ENCODE measurements at places on chromosomes 7 and 10.

DNA sequence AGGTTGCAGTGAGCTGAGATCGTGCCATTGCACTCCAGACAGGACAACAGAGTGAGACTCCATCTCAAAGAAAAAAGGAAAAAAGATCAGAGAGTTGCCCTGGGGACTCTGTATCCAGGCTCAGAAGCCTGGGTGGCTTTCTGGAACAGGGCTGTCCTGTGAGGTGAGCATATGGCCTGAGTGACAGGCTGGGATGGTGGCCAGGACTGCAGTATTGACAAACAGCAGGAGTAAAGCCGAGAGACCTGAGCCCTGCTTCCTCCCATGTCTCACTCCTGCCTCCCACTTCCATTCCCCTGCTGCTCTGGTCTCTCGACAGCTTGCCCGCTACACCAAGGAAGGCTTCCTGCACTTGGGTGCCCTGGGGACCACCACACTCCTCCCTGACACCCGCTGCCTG is 578.5 kb downstream of the GALNT17 start:
- DNase-seq: no peak

- DNase-seq: no peak
Observed at GRCh38 chr10:81838950-81839349, 36.0 kb upstream of the NRG3 start.

DNA sequence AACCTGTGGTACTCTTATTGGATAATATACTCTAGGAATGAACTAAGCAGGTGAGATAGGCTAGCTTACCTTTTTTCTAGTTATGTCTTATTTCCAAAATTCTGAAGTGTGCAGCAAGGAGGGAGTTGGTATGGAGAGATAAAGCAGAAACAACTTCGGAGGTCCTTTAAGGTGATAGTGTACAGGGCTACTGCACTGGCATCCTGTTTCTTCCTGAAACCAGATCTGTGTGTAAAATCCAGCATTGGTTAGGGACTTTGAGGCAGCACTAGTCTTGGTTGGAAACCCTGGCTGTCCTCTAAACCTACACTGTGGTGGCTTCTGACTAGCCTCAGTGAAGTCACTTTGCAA is 66.9 kb upstream of the STRIP2 start:
- DNase-seq: no peak

DNA sequence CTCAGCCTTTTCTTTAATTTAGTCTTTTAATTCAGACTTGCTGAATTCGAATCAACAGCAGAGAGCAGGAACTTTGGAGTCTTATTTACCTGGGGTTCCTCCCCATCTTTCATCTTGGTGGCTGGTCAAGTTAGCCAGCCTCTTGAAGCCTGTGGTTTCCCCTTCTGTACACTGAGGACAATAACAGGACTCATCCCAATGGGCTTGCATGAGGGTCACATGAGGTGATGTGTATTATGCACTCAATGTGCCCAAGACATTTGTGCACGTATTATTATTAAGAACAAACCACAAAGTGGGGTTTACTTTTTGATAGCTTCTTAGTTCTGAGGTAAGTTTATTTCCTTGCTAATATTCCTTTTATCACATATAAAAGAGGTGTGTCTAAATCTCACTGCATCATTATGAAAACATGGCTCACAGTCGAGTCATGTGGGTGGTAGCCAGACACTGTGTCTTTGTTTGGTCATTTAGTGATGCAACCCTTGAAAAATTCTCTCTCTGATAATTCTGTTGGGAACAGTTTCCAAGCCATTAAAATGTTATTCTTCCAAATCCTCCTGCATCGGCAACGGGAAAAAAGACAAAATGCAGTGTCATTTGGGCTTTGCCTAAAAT is 86.5 kb upstream of the GRB10 start:
- DNase-seq: no peak

- no peak for DNase-seq
Observed at GRCh38 chr7:5702876-5703571, 78.4 kb downstream of the RNF216 start.

GRCh38 chr7:108802650-108803049 is 233.0 kb downstream of the DNAJB9 start:
- no peak for DNase-seq

GRCh38 chr10:102876747-102877153 is 7.5 kb downstream of the AS3MT start:
- DNase-seq: no peak

- peak; percentile 77 for DNase-seq
Observed at GRCh38 chr7:601595-602340, 82.1 kb upstream of the PDGFA start.

GRCh38 chr10:63919575-63920279 is 398.5 kb downstream of the REEP3 start:
- DNase-seq: no peak

- no peak for DNase-seq
Observed at GRCh38 chr7:108448584-108449505, 7.4 kb downstream of the NRCAM start.

GRCh38 chr10:119834188-119834587 is 38.5 kb downstream of the MCMBP start:
- DNase-seq: no peak

DNA sequence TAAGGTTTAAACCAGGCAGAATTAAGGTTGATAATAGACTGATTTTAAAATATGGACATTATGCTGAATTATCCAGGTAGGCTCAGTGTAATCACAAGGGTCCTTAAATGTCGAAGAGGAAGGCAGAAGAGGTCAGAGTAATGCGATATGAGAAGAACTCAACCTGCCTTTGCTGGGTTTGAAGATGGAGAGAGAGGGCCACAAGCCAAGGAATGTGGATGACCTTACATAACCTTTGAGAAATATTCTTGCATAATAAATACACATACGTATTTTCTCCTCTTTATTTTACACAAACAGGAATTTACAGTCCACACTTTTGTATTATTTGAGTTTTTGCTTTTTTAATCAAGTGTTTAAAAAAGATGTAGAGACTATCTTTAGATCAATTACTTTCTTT is 88.5 kb downstream of the ST7 start:
- no peak for DNase-seq

DNA sequence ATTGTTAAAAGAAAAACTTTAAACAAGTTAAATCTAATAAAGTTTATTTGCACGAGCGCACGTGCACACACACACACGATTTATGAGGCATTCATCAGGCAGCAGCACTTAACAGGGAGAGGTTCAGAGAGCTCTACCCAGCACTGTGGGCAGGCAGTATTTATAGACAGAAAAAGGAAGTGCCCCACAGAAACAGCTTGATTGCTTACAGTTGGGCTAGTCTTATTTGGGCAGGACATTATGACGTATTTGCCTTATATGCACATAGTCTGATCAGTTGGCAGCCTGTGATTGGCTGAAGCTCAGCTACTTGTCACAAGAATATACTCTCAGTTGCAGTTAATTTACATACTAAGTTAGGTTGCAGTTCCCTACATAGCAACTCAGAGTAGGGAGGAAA is 1.2 kb upstream of the SDHAF3 start:
- DNase-seq: no peak

DNA sequence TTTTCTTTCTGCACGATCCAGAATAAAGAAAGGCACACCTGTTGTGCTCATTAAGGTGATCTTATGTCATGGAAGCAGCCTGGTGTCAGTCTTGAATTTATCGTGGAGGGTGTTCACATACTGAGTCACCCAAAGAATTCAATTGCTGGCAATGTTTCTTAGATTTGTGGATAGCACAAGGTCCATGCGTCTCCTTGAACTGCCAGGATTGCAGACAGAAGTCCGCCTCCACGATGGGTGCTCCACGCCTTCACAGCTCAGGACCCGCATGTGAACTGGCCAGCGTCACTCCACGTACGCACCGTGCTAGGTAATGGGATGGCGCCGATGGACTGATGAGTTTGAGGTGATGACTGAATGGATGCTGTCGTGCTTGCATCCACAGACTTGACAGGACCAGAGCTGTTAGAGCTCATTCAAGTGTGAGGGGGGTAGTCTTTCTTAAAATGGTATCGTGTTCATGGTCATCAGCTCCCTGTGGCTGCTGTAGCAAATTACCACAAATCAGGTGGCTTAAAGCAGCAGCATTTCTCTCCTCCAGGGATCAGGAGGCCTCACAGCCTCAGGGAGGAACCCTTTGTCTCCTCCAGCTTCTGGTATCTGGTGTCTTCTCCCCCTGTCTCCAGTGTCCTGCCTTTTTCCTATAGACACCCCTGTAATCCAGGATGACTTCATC is 65.4 kb upstream of the DNAJB6 start:
- no peak for DNase-seq
